ENCODE measurements at places on chromosomes 16 and 17.

GRCh38 chr17:33803686-33804085, 451.4 kb upstream of the CCL2 start:
- no peak for DNase-seq

GRCh38 chr17:44918006-44918405, 2.7 kb upstream of the GFAP start:
- peak; percentile 28 for DNase-seq

DNA sequence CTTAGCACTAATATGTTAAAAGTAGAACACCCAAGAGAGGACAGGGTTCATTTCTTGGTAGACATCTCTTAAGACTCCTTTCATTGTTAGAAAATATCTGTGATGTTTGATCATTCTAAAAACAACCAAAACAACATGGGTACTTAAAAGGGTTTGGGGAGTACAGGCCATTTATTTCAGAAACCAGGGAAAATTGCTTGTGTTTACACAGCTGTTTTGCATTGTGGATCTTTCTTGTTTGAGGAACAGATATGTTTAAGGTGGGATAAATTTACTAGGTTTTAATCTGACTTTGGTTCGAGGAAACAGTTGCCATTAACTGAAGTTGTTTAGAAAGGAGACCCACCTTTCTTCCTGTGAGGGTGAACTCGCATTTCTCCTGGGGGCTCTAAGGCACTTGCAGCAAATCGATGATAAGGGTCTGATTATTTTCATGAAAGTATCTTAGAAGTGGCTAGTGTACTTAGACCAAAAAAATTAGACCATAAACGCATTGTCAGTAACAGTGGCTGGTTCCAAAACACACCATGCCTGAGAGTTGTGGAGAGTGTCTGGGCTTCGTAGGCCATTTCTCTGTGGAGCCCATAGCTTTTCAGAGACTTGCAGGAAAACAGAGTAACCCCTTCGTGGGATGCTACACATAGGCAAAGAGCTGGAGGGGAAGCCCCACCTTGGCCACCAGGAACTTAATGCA, 17.6 kb downstream of the CLUAP1 start:
- no peak for DNase-seq

DNA sequence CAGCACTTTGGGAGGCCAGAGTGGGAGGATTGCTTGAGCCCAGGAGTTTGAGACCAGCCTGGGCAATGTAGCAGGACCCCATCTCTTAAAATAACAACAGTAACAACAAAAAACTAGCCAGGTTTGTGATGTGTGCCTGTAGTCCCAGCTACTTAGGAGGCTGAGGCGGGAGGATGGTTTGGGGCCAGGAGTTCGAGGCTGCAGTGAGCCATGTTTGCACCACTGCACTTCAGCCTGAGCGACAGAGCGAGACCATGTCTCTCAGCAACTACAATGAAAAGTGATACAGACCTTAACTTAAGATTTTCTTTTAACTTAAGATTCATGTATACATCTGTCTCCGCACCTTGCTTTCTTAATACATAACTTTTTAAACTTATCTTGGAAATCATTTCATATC, 17.2 kb downstream of the NKD1 start:
- no peak for DNase-seq

DNA sequence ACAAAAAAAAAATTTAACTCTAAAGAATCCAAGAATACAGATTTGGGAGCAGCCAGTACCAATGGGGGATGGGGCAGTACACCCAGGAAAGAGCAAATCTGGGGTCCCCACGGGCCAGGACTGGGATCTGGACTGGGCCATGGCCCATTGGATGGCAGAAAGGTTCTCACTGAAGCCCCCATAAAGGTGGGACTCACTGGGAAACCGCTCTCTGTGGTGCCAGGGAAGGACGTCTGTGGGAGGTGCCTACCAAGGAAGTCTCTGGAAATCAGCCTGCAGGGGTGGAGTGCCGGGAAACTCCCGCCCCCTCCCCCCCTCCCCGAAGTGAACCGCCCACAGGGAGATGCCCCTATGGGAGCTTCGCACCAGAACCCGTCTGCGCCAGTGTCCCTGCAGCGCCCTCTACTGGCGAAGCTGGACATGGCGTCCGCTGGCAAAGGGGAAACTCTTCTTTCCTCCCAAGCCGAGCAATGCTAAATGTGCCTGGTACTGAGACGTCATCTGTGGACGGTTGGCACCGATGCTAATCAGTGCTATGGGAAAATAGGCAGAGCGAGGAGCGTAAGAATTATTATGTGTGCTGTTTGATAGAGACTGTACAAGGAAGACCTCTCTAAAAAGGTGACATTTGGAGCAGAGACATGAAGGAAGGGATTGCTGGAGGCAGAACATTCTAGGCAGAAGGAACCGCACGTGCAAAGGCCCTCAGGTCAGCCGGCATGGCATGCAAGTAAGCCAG, 671.1 kb downstream of the WWOX start:
- peak; percentile 88 for DNase-seq

DNA sequence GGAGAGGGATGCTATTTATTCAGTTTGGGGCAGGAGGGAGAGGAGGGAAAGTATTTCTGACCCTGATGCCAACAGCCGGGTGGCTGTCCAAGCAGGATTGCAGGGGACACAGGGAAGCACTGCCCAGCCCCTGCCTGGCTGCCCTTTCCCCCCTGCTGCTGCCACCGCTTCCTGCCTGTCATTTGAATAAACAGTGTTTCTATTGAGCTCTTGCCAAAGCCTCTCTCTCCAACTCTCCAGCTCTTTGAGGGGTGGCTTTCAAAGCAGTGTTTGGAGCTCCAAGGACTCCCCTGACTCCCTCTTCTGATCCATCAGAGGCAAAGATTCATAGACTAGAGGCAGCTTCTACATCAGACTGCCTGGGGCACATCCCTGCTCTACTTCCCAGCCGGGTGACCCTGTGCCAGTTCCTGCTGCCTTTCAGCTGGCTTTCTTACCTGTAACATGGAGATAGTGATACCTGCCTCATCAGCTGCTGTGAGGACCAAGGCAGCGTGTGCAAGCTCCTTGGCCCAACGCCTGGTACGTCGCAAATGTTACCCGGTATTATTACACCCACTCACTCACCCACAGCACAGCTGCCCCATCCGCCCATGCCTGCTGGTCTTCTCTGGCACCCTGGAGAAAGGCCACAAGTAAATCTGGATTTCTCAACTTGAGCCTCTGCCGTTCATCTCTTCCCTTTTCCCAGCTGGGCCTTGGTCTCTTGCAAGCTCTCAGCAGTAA, 9.5 kb downstream of the PROCA1 start:
- no peak for DNase-seq

DNA sequence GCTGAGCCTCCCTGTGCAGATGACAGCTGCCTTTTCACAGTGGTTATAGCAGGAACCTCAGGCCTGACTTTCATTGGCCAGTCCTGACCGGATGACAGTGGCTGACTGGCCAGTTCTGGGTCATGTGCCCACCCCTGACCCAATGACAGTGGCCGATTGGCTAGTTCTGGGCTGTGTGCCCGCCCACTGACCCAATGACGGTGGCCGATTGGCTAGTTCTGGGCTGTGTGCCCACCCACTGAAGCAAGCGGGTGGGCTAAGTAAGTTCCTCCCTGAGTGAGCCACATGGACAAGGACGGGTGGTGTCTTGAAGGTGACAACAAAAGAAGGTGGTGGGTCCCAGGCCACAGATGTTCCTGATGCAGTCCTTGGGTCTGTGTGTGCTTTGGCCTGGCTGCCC, 9.5 kb downstream of the DEF8 start:
- peak; percentile 79 for DNase-seq

- DNase-seq = no peak
Observed at GRCh38 chr16:23293016-23293415, 9.1 kb upstream of the SCNN1B start.

DNA sequence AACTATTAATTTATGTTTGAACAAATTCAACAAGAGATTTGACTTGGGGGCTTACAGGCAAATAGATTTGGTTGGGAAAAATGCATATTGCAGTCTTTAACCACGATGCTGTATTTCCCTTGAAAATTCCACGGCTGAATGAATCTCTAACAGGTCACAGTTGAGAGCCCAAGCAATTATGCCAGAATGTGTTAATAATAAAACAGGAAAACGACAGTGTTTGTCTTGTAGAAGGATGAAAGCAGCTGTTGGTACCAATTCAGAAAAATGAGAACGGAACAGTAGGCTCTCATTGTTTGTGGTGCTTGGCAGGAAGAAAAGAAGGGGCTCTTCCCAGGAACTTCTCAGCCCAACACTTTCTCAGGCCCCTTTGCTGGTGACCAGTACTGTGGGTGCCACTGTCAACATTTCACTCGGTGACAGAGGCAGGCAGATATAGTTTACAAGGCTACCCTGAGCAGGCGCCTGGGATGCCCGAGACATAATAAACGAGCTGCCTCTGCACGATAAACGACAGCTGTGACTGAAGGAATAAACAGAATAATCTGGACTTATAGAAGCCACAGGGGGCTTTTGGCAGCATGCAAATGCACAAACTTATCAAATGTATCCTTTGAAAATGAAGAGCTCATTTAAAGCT, 387.1 kb downstream of the HS3ST4 start:
- no peak for DNase-seq

DNA sequence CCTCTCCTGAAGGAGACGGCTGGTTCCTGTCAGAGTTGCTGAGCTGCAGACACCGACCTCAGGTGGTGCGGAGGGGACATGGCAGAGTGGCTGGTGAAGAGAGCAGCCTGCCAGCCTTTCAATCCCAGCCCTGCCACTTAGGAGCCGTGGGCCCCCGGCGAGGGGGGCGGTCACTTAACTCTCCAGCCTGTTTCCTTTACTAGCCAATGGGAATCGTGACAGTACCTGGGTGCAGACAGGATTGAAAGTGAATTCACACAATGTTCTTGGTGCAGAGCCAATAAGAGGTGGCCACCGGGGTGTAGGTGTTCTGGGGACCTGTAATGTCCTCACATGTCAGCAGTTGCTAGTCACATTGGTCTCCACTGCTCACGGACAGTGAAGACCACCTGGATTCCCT, 13.5 kb downstream of the ACE start:
- no peak for DNase-seq

GRCh38 chr16:57341441-57342303, 16.9 kb upstream of the CCL22 start:
- DNase-seq = no peak

GRCh38 chr17:66835476-66835875, 559 bp downstream of the CACNG5 start:
- DNase-seq = no peak

DNA sequence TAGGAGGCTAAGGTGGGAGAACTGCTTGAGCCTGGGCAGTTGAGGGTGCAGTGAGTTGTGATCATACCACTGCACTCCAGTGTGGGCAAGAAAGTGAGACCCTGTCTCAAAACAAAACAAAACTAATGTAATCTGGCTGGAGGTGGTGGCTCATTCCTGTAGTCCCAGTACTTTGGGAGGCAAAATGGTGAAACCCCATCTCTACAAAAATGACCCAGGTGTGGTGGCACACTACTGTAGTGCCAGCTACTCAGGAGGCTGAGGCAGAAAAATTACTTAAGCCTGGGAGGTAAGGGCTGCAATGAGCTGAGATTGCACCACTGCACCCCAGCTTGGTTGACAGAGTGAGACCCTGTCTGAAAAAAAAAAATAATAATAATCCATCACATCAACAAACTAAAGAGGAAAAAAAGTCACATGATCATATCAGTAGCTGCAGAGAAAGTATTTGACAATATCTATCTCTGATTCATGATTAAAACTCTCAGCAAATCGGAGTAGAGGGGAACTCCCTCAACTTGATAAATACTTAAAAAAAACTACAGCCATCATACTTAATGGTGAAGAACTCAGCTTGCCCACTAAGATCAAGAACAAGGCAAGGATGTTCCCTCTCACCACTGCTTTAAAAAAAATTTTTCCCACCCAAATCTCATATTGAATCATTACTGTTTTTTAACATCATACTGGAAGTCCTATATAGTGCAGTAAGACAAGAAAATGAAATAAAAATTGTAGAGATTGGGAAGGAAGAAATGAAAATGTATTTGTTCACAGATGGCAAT, 31.0 kb downstream of the DHRS7B start:
- no peak for DNase-seq

- no peak for DNase-seq
Observed at GRCh38 chr16:1430214-1430758, 592 bp upstream of the PERCC1 start.

- no peak for DNase-seq
Observed at GRCh38 chr16:17515421-17516210, 44.9 kb upstream of the XYLT1 start.

- peak; percentile 83 for DNase-seq
Observed at GRCh38 chr16:4677390-4677789, 16.0 kb upstream of the NUDT16L1 start.

DNA sequence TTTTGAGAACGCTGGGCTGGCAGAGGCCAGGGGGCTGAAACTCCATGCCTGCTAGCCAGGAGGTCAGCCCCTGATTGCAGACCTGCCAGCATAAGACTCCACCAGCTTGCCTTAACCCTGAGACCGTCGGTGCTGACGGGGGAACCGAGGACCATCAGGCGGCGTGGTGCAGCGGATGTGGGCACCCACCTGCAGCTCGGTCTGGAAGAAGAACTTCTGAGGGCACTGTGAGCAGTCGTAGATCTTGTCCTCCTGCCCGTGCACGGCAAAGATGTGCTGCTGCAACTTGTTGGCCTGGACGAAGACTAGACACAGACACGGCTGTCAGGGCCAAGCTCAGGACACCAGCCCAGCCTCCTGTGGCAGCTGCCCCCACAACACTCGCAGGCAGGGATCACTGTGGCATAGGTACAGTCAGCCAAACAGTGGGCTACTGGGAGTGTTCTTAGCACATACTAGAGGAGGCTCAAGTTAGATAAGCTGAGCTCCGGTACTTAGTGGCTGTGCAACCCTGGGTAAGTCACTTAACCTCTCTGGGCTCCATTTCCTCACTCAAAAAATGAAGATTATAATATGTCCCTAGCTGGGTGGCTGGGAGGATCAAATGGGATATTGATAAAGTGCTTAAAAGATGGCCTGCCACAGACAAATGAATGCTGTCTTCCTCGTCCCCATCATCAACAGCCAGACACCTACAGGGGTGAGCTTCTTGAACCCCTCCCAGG, 150.0 kb downstream of the C16orf78 start:
- DNase-seq = no peak

- no peak for DNase-seq
Observed at GRCh38 chr17:73679476-73679875, 35.2 kb upstream of the SDK2 start.

DNA sequence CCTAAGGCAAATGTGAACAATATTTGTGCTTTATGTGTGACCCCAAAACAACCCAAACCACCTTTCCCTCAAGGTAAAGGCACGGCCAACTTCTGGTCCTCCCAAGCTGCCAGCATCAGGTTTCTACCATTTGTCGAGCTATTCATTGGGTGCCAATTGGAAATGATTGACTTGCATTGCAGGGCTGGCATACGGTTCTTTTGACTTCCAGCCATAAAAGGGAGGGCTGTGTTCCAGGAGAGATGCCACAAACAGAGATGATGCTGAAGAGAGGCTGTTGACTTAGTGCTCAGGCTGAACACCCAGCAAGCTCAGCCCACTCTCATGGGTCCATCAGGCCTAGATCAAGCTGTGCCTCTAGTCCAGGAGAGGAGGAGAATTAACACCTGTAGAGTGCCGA, 252.4 kb downstream of the GRIN2A start:
- DNase-seq = no peak

DNA sequence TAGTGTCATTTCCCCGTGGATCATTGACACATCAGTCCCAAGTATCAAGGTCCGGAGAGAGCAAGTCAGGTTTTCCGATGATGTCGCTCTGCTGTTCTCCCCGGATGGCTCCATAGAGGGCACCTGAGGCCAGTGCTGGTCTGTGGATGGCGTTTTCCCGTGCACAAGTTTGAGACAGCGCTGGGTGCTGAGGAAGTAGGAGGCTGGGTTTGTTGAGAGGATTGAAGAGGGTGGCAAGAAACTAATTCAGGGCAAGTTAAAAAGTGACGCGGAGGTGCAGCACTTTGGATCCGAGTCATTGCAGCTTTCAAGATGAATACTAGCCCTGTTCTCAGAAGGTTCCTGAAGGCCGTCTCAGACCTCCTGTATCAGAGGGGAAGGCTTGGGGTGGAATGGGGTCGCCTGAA, 7.7 kb downstream of the NUBP1 start:
- no peak for DNase-seq
